ENCODE measurements at places on chromosomes 5 and 9. TPM values are rescaled to one million over a fixed set of nuclear protein-coding genes. Genes with fewer than 3 reads are reported as not detected.
A peak's percentile ranks its signal among the peaks of the same experiment; 100 is the strongest.

PCDHGC4 gene
- total RNA-seq: 3.1 TPM

DNA sequence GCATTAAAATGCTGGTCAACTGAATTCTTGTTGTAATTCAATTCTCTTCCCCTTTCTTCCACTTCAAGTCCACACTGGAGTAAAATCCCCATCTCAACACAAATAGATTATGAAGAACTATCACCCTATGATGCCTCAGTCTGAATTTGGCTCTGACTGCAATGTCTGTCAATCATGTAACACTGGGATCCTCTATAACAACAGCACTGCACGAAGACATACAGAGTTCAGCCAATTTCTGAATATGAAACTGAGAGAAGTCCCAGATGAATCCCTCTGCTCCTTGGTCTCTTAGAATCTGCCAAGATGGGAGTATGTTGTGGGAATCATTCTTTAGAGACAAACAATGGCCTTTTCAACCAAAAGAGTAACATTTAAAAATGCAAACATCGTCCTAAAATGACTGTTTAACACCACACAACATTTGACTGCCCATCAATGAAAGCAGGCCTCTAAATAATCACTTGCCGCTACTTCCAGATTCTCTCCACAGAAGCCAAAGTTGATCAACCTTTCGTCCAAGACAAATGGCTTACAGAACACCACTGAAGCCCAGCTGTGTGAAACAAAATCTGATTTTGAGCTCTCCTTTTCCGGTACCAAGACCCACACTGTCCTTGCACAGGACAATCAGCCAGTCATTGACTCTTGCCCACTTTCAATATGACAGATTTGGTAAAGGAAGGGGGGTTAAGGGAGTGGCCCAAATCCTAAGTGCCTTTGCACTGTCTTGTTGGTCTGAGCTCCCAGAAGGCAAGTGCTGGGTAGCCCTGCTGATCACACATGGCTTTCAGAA lies 258.0 kb downstream of the EBF1 start:
- DNase-seq: no peak

DNA sequence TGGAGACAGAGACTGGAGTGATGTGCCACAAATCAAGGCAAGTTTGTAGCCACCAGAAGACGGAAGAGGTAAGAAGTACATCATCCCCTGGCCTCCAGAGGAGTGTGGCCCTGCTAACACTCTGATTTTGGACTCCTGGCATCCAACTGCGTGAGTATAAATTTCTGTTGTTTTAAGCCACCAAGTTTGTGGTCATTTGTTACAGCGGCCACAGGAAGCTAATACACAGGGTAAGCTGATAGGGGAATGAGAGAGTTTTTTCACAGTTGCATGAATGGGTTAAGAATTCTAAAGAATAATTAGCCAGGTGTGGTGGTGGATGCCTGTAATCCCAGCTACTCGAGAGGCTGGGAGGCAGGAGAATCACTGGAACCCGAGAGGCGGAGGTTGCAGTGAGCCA lies 25.8 kb downstream of the SMIM3 start:
- DNase-seq: no peak

- DNase-seq: no peak
Measured at GRCh38 chr5:72623936-72624335, 116.7 kb upstream of the ZNF366 start.

DNA sequence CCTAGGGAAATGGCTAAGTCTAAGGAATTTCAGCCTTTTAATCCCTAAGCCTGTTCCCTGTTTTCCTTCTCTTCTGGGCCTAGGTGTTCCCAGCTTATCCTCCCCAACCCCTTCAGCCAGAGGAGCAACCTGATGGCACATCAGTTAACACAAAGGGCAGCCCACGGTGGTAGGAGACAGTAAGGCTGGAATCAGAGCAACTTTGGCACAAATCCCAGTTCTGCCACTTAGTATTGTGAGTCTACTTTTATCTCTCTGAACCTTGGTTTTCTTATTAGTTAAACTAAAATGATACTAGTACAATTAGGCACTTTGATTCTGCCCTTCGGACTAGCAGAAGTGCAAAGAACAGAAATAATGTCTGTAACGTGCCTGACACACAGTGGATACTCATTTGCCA lies 246.8 kb downstream of the SAXO1 start:
- no peak for DNase-seq

DNA sequence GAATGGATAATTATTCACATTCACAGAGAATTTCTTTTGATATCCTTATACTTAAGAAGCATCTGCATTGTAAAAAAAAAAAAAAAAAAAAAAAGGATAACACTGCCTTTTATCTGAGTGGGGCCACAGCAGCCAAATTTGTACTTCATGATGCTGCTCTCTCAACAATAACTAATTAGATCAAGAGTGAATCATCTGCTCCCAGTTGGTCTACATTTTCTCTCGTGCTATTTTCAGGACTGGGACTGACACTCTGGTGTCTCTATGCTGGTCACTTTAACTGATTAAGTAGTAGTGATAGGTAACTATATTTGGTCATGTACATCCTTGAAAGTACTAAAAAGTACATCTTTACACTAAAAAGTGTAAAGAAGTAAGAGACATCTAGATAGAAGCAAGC lies 90.1 kb downstream of the RFX3 start:
- no peak for DNase-seq

DNA sequence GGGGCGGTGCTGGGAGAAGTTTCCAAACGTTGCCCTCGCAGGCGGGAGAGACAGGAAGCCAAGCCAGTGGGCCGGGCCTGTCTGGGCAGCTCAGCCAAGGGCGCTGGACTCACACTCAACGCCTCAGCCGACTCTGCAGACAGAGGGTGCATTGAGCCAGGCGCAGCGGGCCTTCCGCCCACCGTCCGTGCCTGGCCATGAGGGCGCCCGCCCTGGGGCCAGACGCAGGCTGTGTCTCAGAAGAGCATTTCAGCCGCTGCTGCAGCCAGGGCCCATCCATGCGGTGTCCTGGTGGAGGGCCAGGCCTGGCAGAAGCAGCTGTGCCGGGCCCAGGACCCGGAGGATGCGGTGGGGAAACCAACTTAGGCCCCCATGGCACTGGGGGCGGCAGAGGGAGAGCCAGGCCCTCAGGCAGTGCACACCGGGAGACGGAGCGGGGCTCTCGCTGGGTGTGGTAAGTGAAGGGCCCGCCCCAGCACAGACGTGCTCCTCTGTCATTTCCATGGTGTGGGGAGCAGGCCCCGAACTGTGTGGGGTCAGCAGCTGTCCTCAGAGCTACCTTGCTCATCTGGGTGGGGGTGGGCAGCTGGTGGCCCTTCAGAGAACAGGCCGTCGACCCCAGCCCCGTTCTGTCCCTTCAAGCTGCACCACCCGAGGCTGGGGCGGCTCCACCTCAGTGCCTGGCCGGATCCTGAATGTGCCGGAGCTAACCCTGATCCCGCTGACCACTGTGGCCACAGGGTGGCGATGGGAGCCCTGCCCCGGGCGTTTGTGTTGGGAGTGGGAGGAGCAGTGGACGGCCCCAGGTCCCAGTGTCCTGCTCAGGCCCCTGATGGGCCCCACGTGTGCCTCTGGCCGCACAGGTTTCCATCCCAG lies 18.0 kb downstream of the DNLZ start:
- DNase-seq: no peak

GRCh38 chr9:111969061-111969460 lies 72.4 kb downstream of the UGCG start:
- no peak for DNase-seq

PRR7 gene
- total RNA-seq: 2.9 TPM

DNA sequence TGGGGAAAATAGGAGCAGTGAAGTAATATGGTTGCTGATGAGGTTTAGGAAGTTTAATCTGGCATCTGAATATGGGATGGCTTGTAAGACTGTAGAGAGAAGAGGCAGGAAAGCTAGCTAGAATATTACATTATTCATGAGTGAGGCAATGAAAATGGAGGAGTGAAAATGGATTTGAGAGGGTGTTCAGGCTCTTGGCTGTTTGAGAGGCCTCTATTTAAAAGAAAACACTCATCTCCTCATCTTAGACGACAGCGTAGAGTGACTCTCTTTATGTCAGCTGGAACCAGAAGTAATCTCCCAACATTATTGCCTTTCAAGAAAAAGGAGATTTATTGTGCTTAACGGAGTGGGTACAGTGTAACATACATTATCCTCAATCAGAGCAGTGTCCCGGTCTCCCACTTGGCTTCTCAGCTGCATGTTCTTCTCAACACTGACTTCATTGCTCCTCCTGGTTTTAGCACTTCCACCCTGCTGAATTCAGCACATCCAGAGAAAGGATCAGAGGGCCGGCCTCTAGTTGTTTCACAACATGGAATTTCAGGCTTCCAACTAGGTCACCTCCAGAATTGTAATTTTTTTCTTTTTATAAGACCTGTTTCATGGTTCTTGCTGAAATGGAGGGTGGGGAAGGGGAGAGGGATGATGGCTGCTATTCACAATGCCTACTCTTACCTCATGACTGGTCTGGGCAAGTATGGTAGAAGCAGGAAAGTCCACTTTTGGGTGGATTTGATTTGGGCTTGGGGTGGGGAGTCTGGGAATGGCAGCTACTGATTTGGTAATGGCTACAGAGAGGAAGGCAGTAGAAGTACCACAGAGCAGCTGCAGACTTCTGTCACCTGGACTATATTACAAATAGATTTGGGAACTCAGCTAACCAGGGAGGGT lies 52.9 kb upstream of the KIAA1958 start:
- DNase-seq: no peak

DNA sequence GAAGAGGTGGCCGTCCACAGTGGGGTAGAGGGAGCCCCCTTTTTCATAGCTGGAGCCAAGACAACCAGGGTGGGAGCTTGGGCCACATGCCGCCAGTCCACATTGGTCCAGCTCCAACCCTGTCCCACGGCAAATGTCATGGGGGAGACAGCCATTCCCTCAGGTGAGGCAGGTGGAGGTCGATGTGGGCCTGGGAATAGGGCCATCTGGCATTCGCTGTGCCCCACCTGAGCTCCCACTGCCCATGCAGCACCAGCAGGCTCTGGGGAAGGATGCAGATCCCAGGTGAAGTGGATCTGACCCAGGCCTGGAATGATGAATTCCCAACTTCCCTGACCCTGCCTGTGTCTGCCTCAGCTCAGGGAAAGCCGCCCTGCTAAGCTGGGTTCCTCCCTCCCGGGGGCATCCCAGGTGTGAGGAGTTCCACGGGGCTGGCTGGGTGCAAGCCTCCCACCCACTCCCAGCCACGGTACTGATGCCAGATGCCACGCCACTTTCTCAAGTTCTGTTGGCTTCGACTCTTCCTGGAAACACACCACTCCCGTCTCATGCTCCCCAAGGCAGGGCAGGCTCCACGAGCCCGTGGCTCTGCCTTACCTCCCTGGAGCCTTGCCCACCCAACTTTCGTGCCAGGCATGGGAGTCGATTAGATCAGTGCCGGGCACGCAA lies 25.2 kb upstream of the FCN2 start:
- no peak for DNase-seq

DNA sequence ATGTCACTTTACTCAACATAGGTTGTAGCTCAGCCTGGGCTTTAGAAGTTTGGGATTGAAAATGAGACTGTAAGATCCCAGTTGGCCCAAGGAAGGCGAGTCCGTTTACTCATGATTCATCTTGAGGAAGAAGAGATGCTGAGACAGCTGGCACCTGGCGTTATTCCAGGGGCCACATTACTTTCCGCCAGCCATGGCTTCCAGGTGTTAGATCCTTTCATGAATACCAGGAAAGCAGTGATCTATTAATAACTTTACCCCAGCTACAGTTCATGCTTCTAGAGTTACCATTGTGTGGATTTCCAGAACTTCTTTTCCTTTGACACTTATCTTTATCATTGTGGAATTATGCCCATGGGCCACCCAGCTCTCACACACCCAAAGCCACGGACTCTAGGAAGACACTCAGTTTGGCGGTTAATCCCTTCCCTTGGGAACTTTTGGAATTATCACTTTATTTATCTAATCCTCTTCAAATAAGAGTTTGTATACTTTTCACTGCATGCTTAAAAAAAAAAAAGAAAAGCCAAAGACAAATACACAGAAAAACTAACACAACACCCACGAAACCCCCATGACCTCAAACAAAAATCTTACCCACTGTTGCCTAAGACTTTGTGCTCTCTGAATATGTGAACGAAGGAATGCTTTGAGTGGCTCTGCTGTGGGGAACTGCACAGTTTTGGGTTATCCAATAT lies 26.9 kb downstream of the RAI14 start:
- peak; percentile 44 for DNase-seq

- no peak for DNase-seq
Measured at GRCh38 chr9:109795613-109796012, 15.6 kb downstream of the PALM2AKAP2 start.

IFNB1 gene
- not detected for total RNA-seq

- no peak for DNase-seq
Measured at GRCh38 chr5:168301593-168302390, 10.3 kb downstream of the WWC1 start.

- DNase-seq: no peak
Measured at GRCh38 chr5:135076801-135077200, 42.8 kb upstream of the PITX1 start.

ELAVL2 gene
- not detected for total RNA-seq

DNA sequence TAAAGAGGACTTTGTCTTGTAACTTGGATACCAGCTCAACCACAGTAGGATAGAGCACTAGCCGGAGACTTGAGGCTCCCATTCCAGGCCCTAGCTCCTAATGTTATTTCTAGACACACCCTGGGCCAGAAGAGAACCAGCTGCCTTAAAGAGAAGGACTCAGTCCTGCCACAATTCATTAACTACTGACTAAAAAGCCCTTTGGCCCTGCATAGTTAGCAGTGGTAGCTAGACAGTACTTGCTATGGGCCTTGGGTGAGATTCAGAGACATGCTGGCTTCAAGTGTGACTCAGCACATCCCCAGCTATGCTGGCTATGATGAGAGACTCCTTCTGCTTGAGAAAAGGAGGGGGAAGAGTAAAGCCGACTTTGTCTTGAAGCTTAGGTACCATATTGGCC lies 47.3 kb downstream of the TMEM167A start:
- no peak for DNase-seq

DNA sequence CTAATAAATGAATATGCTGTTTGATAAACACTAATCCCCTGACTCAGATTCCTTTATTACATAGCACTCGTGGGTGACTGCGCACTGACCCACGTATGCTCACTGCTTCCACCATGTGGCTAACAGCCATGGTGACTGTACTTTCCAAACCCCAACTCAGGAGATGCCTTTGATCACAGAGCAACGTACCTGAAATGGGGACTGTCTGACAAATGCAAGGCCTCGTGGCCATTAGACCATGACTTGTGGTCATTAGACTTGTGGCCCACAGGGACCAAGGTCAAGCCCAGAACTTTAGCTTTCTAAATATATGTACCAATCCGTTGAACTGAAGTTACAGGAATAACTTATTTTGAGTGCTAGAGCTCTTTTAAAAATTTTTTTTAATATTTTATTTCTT lies 46.6 kb downstream of the CYFIP2 start:
- peak; percentile 30 for DNase-seq

GRCh38 chr9:117125531-117125930 lies 289.3 kb downstream of the ASTN2 start:
- DNase-seq: no peak
